Activated T-cell treated with anti-CD3 and anti-CD28 coated beads for 48 hours (primary cell): ENCODE measurements at places on chromosomes 3 and 15.

DNA sequence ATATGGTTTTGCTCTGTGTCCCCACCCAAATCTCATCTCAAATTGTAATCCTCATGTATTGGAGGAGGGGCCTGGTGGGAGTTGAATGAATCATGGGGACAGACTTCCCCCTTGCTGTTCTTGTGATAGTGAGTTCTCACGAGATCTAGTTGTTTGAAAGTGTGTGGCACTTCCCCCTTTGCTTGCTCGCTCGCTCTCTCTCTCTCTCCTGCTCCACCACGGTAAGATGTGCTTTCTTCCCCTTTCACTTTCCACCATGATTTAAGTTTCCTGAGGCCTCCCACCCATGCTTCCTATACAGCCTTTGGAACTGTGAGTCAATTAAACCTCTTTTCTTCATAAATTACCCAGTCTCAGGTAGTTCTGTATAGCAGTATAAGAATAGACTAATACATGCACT is 60.7 kb downstream of the GSK3B start:
- no peak for DNase-seq

DNA sequence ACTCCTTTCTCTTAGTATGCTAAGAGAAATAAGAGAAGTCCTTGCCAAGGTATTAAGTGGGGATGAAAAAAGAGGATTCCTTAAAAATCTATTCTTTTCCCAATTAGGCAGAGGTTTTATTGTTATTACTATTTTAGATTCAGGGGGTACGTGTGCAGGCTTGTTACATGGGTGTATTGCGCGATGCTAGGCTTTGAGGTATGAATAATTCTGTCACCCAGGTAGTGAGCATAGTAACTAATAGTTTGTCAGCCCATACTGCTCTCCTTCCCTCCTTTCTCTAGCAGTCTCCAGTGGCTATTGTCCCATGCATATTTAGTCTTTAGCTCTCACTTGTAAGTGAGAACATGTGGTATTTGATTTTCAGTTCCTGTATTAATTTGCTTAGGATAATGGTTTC is 83.9 kb downstream of the LEKR1 start:
- DNase-seq = no peak

- DNase-seq = no peak
Measured at GRCh38 chr3:139808201-139808600, 126.8 kb upstream of the CLSTN2 start.

- no peak for DNase-seq
Measured at GRCh38 chr3:126309165-126309564, 48.0 kb downstream of the KLF15 start.

DNA sequence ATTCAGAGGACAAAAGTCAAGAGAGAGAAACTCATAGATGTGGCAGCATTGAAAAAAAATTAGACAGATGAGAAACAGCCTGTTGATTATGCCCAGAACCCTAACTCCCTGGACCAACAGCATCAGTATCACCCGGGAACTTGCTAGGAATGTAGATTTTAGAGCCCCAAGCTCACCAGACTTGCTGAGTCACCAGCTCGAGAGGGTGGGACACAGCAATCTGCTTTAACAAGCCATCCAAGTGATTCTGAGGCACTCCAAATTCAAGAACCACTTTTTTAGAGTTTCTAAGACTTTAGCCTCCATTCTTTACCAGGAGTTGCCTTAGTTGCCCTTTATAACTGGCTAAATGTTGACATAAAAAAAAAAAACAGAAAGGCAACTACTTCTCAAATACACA is 70.9 kb downstream of the CGGBP1 start:
- no peak for DNase-seq

GRCh38 chr3:138395865-138396751 is 38.3 kb upstream of the ESYT3 start:
- no peak for DNase-seq

- no peak for DNase-seq
Measured at GRCh38 chr3:2706144-2706835, 403.9 kb downstream of the IL5RA start.

- no peak for DNase-seq
Measured at GRCh38 chr3:182837855-182838454, 44.7 kb downstream of the ATP11B start.

GRCh38 chr3:159733194-159733860 is 255.3 kb upstream of the IL12A start:
- no peak for DNase-seq

GRCh38 chr3:185207931-185208746 is 45.7 kb downstream of the EHHADH start:
- DNase-seq = peak; percentile 3

DNA sequence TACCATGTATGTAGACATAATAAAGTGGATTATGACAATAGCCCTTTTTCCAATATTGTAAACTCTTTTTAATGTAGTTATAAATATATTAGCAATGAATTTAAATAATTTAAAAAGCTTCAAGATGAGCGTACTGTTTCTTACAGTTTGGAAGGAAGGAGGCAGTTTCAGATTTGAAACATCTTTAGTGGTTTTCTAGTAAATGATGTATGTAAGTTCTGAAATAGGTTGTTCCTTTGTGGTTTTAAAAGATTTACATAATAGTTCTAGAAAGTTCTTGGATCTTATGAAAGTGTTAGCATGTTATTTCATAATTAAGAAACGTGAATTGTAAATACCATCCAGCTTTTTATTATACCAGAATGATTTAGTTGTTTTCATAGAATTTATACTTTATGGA is 16.0 kb downstream of the DNAJC19 start:
- DNase-seq = no peak

GRCh38 chr3:66399529-66400232 is 101.1 kb downstream of the LRIG1 start:
- no peak for DNase-seq

DNA sequence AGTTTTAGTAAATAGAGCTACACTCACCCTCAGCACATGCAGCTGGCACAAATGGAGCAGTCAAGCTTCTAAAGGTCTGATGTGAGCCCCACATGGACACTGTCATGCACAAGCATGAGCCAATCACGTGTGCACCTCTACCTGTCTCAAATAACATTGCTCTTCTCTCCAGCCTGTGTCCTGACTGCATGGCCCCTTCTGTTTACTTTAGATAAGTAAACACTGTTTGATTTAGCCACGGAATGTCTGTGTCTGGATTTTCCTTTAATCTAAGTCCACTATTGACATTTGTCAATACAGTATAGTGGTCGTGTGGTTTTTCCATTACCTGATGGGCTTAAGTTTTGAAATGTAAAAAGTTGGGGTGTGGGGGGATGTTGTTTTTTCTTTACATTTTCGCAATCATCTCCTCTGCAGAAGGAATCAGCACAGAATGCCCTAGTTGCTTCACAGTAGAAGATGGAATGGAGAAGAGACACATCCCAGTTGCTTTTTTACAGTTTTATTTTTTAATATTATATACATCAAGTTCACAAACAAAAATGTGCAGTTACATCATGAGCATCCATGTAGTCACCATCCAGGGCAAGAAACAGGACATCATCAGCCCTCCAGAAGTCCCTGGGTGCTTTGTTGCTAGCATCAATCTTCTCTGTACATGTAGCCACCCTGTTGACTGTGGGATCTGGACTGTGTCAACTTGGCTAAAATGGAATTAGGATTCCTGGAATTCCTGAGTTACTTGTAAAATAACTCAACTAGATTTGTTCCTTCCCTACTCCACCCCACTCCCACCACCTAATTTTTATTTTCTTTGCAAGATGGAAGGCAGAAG is 146.1 kb downstream of the UACA start:
- DNase-seq = no peak

DNA sequence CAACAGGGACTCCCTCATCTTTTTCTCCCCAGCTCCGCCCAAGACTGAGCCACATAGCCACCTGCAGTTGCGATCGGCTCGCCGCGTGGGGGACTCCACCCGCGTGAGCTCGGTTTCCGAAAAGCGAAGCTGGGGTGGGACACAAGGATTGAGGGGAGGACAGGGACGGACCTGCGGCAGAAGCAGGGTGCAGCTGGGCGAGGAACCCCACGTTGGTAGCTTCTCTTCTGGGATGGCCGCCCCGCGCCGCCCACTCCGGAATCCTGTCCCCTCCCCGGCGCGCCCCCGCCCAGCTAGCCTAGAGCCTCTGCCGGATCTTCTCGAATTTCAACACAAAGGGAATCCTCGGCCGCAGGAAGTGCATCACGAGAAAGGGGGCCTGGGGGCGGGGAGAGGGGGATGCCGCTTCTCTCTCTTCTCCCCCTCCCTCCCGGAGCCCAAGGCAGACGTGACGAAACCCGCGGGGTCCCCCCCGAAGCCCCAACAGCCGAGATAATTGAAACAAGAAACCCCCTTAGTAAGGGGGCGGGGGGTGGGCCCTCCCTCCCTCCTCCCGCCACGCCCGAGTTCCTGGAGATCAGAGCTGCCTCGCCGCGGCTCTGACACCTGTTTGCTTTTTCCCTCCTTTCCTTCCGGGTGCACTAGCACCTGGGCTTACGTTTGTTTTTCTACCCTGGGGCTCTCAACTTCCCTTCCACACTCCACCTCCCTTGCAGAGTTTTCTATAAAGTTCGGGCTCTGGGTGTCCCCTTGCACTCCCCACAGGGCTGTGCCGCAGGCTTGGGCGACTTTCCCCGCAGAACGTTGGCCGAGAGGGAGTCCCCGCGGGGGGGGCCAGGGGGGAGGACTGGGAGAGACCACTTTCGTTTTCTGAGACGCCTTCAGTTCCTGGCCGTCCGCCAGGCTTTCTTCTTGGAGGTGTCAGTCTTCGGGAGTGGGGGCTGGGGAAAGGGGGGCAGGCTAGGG is 1.3 kb upstream of the KCNH8 start:
- peak; percentile 44 for DNase-seq

DNA sequence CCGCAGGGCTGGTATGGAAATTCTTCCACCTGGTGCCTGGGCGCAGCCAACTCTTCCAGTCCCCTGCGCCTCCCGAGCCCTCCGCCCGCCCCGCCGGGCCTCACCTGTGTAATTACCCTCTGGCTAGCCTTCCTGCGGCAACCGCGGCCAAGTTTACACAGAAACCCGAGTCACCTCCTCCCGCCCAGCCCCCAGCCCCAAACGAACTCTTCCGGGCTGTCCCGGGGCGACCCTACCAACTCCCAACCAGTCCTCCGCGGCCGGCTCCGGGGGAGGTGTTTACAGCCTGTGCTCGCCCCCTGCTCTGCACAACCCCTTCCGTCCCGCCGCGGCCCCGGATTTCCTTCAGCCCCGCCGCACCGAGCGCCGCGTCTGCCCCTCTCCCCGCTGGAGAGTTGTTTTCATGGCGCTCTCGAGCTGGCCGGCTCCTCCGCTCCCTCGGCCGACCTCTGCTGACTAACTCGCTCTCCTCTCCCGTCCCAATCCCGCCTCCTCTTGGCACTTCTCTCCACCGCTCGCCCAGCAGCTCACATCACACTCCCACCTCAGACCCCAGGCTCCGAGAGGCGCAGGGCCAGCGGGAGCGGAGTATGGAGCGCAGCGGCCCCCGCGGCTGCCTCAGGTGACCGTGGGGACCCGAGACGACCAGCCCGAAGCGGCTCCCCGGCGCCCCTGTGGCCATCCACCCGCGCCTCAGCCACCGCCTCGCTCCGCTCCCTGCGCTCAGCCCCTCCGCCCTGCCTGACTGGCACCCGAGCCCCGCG is 538 bp downstream of the ATOSA start:
- peak; percentile 33 for DNase-seq

GRCh38 chr3:123758081-123758564 is 126.0 kb downstream of the MYLK start:
- DNase-seq = no peak
